ENCODE measurements at places on chromosomes 1 and 21.
A peak's percentile ranks its signal among the peaks of the same experiment; 100 is the strongest.

- DNase-seq, result no peak
Observed at GRCh38 chr1:225595452-225595851, 57.5 kb downstream of the ENAH start.

DNA sequence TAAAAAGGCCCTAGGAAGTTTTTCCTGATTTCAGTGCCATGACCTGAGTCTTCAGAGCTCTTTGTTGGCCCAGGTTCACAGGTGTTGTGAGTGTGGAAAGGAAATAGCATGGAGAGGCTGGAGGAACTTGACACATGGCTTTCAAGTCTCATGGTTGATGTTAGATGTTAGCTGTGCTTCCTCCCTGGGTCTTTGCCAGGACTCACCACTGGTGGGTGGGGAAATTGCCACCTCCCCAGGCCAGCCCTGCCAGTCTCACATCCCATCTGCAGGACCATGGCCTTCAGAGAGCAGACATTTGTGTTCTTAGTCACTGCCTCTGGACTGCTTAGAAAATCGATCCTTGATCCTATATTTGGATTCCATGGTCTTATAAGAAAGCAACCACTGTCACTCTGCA, 383.2 kb downstream of the DISC1 start:
- DNase-seq, result no peak

DNA sequence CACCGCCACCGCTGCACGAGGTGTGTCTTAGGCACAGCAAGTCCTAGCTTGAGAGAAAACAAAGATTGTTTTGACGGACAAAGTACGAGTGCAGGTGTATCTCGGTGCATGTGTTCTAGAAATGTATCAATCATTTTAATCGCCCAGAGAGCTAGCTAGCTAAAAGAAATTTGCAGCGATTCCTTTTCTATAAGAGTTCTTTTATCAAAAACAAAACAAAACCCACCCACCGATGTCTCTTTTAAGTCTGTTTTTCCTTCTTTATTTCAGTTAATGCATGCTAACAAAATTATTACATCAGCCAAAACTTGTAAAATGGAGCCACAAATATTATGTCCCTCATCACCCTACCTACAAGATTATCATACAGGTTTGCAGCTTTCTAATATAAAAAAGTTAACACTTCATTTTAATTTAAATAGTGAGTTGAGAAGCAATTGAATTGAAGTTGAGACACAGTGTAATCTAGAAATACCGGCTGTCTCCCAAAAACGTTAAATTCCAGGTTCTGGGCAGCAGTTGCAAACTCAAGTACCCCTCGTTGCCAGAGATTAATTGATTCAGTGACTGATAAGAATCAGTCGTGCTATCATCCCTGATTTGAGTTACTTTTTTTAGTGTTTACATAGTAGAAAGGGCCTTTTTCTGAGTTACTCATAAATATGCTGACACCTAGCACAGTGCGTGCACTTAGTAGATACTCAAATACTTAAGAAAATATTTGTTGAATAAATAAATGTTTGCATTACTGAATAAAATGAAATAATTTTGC, 1.5 kb upstream of the SYDE2 start:
- no peak for DNase-seq

DNA sequence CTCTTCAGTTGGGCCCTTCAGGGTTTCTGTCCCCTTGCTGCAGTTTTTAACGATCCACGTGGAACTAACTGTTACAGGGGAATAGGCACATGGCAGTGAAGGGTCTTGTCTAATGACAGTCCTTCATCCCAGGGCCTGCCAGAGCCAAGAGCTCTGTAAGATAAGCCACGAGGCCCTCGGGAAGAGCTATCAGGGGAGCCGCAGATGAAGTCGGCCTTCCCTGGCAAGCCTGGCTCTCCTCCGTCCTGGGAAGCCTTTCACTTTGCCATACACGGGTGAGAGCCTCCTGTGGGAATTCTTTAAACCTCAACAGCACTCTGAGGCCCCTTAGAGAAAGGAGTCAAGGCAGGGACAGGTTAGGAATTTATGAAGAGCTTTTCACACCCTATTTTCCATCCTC, 29.0 kb downstream of the ACP6 start:
- no peak for DNase-seq

GRCh38 chr1:147201276-147201675, 23.9 kb downstream of the FMO5 start:
- DNase-seq, result no peak

GRCh38 chr1:64320470-64320869, 117.0 kb downstream of the UBE2U start:
- DNase-seq, result no peak

- no peak for DNase-seq
Observed at GRCh38 chr1:178310685-178311105, 186.1 kb downstream of the CLEC20A start.

DNA sequence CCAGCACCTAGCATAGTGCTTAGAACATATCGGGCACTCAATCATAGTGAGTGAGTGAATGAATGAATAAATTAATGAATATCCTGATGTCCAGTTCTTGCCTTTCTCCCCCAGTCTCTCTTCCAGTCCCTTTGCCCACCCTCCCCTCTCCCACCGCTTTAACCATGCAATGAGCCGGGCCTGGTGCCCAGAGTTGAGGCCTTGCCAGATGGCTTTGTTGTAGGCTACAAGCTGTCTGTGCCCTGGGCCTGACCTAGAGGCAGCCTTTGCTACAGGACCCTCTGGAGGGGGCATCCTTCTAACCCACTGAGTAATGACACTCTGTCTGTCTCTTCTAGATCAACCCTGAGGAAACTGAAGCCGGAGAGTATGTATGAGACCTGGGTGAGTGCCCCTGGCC, 6.9 kb downstream of the CASQ1 start:
- DNase-seq, result no peak

GRCh38 chr21:27805696-27806095, 838.8 kb upstream of the ADAMTS5 start:
- DNase-seq, result no peak

GRCh38 chr1:9293241-9293532, 493 bp downstream of the SPSB1 start:
- no peak for DNase-seq

DNA sequence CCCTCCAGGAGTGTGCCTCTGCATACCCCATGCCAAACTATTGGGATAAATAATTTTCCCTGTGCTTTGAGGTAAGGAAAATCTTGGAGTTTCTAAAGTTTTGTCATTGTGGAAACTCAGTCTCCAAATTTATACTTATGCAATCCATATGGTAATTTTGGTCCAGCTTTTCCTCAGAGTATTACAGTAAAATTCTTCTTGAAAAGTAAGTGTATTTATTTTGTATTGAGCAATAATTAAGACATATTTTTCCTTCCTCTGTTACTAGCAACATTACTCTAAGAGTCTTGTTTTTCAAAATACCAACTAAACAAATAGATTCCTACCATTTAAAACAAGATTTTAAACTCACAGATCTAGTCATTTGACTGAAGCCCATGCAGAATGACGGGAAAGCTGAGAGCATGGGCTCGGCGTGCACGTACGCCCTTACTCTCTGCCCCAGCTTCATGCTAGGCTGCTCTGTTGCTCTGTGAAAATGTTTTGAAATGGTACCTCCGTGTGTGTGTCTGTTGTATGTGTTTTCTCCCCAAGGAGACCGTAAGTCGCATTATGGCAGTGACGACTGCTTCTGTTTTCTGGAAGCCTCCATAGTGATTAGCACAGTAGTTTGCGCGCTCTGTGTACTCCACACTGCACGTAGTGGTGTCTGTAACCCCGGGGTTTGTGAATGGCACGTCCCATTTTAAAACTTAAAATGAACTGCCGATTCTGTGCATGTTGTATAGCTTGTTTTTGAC, 165.3 kb downstream of the SDCCAG8 start:
- no peak for DNase-seq

GRCh38 chr1:203186091-203186445, 436 bp downstream of the CHI3L1 start:
- no peak for DNase-seq

GRCh38 chr1:64687725-64688327, 57.0 kb upstream of the RAVER2 start:
- DNase-seq, result no peak

DNA sequence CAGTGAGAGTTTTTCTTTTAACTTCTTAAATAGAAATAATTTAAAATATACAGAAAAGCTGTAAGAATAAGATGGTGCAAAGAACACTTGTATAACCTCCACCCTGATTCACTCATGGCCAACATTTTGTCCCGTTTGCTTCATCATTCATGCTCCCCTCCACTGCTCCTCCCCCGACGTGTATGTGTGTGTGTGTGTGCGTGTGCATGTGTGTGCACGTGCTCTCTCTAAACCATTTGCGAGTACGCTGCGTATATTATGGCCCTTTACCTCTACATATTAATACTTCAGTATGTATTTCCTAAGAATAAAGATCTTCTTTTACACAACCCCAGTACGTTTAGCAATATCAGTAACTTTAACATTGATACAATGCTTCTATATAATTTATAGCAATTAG, 43.0 kb downstream of the TRAF5 start:
- no peak for DNase-seq

- no peak for DNase-seq
Observed at GRCh38 chr1:173095632-173096031, 44.9 kb upstream of the TNFSF18 start.

DNA sequence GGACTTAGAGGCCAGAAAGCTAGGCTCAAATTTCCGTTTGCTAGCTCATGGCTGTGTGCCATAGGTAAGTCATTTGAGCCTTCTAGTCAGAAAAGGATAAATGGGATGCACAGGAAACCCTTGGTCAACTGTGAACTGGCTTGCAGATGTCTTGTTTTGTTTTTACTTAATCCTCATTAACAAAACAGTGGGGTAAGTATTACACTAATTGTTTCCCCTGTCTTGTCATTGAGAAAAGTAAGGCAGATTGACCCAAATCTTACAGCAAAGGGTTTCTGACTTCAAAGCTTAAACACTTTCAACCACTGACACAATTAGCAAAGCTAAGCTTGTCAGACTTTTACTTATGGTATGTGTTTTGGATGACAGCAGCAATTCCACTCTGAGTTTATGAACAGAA, 291.3 kb downstream of the NTNG1 start:
- DNase-seq, result no peak

GRCh38 chr1:161900160-161900559, 123.5 kb downstream of the OLFML2B start:
- DNase-seq, result no peak

- no peak for DNase-seq
Observed at GRCh38 chr1:40575336-40575735, 43.9 kb downstream of the ZNF684 start.

DNA sequence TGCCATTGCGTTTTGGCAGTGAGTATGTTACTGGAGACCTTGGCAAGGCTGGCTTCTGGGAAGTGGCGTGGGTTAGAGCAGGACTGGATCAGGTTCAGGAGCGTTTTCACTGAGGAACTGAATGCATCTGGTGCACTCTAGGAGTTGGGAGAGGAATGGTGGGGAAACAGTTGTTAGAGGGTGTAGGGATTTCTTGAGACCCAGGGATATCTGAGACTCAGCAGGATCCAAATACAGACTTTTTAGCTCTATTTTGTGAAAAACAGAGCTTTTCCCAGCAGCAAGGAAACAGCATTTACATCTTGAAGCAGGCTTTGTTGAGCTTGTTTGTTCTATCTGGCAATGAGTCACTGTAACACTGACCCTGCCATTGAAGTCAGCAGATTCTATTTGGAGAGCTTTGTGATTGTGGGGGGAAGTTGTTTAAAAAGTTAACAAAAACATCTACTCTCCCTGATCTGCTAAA, 56.9 kb upstream of the NRIP1 start:
- no peak for DNase-seq

DNA sequence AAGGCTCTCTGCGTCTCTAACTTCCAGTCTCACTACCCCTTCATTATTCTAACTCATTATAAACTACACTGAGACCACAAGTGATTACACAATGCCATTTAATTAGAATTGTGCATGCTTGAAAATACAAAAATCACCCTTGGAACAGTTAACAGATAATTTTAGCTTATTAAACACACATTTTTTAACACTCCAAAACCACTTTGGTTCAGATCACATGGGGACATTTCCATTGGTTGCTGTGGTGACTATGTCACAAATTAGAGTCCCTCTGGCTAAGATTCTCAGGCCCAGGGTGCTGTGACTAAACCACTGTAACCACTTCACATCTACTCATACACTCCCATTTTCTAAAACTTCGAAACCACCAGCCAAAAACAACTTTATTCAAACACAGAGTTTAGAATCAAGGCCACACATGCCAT, 43.0 kb downstream of the JAK1 start:
- peak; percentile 24 for DNase-seq

DNA sequence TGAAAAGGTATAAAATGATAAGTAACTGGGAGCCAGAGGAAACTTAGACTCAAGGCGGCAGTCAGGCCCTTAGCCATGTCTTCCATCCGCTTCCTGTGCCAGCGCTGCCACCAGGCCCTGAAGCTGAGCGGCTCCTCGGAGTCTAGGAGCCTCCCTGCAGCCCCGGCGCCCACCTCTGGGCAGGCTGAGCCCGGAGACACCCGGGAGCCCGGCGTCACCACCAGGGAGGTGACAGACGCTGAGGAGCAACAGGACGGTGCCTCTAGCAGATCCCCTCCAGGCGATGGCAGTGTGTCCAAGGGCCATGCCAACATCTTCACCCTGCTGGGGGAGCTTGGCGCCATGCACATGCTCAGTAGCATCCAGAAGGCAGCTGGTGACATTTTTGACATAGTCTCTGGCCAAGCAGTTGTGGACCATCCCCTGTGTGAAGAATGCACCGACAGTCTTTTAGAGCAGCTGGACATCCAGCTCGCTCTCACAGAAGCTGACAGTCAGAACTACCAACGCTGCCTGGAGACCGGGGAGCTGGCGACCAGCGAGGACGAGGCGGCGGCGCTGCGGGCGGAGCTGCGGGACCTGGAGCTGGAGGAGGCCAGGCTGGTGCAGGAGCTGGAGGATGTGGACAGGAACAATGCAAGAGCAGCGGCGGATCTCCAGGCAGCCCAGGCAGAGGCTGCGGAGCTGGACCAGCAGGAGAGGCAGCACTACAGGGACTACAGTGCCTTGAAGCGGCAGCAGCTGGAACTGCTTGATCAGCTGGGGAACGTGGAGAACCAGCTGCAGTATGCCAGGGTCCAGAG, at the start of gene BECN2:
TSS of gene BECN2 (plus strand) at position 76 of the 803 bp plus-strand sequence. CDS start at position 76, 0 bp downstream.
- DNase-seq, result no peak

DNA sequence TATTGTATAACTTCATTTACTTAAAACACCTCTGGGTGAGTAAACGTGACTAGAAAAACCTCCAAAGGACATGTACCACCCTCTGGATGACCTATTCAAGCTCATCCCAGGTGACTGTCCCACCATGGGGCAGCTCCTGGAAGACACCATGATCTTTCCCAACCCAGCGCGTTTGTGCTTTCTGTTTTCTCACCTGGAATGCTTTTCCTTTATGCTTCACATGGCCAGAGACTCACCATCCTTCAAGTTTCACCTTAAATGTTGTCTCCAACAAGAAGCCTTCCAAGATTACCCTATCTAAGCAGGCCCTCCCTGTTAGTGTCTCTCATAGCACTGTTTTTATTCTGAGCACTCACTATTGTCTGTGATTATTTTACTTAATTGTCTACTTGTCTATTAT, 11.1 kb downstream of the CYP4B1 start:
- no peak for DNase-seq

Data from stimulated activated CD4-positive, alpha-beta T cell treated with anti-CD3 and anti-CD28 coated beads, Interleukin-2, amount 100 ng/mL, for 24 hours (primary cell).